ENCODE measurements at places on chromosomes 11 and 22.

- no peak for DNase-seq
Measured at GRCh38 chr11:11807811-11808782, 33.7 kb upstream of the USP47 start.

DNA sequence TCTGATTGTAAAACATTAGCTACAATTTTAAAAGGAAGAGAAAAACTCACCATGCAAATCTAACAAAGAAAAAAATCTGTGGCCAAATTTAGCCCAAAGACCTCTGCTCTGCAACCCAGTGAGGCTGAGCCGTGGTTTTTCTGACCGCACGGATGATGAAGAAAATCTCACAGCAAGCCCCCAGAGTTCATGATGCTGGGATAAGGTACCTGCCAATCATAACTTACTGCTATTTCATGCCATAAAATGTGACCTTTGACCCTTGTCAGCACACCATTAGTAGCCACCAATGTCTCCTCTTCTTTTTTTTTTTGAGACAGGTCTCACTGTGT, 11.1 kb downstream of the CERK start:
- no peak for DNase-seq

GRCh38 chr11:87295237-87295636, 257.5 kb downstream of the TMEM135 start:
- DNase-seq, result no peak

DNA sequence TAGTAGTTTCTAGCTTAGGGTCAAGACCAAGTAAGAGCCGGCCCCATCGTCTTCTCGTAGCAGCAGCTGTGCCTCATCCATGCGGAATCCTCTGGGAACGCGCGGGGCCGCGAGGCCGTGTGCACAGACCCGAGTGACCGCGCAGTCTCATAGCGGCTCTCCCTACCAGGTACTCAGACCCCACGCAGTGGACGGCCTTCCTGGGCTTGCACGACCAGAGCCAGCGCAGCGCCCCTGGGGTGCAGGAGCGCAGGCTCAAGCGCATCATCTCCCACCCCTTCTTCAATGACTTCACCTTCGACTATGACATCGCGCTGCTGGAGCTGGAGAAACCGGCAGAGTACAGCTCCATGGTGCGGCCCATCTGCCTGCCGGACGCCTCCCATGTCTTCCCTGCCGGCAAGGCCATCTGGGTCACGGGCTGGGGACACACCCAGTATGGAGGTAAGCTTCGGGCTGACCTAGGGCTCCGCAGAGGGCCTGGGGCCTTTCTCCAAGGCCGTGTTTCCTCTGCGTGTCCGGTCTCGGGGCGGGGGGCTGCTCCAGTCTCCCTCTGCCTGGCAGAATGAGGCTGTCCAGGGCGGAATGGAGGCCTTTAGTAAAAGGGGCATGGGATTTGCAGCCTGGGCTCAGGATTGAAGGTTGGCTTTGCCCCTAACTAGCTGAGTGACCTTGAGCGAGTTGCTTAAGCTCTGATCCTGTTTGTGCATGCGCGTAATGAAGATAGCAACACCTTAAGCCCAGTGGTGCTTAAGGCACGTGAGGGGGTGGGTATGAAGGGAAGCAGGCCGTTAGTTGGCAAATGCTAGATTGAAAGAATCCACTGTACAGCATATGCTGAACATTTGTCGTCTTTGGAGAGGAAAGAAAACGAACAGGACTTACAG, 48.9 kb downstream of the ST14 start:
- DNase-seq, result no peak

DNA sequence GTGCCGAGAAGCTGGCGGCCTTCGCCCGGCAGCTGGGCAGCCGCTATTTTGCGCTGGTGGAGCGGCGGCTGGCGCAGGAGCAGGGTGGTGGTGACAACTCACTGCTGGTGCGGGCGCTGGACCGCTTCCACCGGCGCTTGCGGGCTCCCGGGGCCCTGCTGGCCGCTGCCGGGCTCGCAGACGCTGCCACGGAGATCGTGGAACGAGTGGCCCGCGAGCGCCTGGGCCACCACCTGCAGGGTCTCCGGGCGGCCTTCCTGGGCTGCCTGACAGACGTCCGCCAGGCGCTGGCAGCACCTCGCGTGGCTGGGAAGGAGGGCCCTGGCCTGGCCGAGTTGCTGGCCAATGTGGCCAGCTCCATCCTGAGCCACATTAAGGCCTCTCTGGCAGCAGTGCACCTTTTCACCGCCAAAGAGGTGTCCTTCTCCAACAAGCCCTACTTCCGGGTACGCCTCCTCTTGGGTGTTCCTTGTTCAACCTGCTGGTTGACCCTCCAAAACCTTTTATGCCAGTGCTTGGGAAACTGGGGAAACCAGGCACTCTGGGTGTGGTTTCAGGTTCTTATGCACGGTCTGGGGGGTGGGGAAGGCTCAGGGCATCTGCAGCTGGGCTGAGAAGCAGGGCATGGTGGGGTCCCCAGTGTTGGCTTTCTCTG, 3.1 kb upstream of the TM7SF2 start:
- DNase-seq, result no peak

DNA sequence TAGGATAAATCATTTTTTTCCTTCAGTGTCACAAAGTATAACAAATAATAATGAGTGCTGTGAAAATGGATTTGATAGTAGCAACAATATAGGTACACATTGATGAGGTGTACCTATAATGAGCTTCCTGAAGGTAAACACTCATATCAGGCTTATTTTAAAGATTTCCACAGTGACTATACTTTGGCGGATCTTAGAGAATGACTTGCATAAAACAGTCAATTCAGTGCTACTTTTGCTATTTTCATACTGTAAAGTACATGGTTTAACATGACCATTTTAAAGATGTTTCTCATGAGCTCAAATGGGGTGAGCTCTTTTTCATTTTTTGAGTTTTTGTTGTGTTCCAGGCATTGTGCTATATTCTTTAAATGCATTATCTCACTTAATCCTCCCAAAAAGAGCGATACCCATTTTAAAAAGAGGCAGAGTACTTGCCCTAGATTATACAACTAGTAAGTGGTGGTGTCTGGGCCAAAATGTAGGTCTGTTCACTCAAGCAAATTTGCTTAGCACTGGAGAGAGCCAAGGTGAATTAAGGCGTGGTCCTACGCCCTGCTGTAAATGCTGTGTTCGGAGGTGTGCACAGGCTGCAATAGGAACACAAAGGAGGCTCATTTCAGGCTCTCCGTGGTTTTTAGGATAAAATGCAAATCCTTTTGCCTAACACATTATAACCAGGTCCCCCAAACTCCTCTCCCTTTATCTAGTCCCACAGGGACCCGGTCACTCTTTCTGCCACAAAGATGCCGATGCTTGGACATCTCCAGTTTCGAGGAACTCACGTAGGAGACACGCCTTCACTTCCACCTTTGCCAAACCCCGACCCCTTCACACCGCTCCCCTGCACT, 617 bp upstream of the ALKBH3 start:
- DNase-seq, result no peak

- DNase-seq, result no peak
Measured at GRCh38 chr11:88266919-88267318, 70.6 kb downstream of the CTSC start.

DNA sequence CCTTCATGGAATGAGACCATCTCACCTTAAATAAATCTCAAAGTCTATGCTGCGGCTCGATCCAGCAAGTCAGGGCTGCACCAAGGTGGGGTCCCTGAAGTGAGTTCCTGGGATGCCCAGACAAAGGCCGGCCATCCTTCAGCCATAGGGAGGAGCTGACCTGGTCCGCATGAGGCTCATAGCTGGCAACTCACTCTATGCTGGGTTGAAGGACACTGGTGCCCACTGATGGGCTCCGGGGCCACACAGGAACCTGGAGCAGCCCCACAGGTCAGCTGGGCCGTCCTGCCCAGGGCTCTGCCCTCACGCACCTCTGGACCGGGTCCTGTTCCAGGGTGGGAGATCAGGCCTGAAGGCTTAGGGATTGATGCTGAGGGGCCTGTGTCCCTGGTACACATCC, 1339.3 kb downstream of the TBC1D22A start:
- DNase-seq, result no peak

DNA sequence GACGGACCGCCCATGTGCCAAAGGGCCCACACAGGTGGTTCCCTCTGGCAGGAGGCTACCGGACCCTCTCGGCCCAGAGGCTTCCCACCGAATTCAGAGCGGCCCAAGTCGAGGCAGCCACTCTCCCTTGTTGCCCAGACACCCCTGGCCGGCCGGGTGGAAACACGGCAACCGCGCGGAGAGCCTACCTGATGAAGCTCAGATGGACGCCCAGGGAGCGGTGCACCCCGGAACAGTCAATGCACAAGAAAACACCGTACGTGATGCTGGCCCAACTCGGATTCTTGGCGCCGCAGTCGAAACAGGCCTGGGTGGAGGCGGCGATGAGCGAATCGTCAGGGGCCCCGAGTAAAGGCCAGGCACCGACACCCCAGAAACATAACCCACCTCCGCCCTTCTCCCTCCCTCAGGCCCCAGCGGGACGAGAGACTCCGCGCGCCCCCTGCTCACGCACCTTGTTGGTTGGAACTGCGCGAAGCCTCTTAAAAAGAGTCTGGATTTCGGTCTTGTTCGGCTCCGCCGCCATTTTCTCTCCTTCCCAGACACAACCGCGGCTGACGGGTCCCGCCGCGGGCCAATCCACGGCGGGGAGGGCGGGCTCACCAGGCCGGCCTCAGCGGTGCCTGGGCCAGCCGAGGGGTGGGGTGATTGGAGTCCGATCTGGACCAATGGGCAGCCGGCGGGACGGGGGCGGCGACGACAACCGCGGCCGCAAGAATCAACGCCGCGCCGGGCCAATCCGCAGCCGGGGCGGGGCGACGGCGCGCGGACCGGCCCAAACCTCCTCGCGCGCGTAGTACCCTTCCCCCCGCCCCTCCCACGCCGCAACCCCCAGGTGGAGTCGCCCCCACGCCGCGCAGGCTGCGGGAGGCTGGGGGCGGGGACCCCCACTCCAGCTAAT, at the start of gene ARFGAP2:
ARFGAP2 (minus strand) TSS at position 552 of the 901 bp plus-strand sequence; CDS start at position 526, 26 bp downstream.
- DNase-seq, result peak; percentile 81

DNA sequence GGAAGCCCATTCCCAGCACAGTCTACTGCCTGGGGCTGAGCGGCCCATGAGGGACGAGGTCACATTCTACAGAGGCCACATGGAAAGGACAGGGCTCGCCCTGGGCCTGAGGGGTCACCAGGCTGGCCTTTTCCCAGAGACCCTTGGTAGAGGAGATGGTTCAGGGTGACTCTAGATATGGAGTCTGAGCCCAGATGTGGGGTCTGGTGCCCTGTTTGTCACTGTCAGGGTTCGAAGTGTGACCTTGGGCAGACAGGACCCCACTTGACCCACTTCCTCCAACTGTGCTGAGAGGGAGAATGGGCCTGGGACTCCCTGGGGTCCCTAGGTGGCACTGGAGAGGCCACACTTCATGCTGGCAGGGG, 81.0 kb downstream of the MYEOV start:
- DNase-seq, result no peak

DNA sequence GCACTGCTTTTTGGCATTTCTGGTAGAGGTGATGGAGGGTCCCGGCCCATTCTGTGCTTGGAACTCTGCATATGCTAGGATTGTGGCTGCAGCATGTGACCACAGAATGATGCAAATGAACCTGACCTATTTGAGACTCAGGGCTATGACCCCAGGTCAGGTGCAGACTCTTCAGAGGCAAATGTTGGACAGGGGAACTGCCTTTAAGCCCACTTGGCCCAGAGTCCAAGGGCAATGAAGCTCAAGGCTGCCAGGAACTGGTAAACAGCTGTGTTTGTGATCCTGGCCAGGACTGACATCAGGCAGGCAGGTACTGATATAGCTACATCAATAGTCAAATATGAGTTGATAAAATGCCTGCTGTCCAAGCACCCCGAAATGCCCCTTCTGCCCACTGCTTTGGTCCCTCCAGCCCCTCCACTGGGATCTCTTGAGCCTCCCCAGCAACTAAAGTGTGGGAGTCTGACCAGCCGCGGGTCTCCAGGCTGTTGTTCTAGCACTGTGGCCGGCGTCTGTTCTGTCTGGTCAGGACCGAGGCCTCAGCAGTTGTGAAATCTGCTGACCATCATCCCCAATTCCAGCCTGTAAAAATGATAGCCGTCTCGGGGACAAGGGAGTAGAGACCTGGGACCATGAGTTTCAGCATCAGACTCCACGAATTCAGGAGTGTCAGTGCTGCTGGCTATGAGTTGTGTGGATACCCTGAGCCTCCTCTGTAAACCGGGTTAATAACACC, 82.4 kb upstream of the EIF3D start:
- DNase-seq, result no peak

GRCh38 chr11:134830312-134830711, 418.3 kb upstream of the B3GAT1 start:
- DNase-seq, result no peak

- DNase-seq, result no peak
Measured at GRCh38 chr11:64629796-64630562, 39.0 kb downstream of the SLC22A12 start.

- no peak for DNase-seq
Measured at GRCh38 chr11:93648158-93648557, 13.3 kb upstream of the CEP295 start.

DNA sequence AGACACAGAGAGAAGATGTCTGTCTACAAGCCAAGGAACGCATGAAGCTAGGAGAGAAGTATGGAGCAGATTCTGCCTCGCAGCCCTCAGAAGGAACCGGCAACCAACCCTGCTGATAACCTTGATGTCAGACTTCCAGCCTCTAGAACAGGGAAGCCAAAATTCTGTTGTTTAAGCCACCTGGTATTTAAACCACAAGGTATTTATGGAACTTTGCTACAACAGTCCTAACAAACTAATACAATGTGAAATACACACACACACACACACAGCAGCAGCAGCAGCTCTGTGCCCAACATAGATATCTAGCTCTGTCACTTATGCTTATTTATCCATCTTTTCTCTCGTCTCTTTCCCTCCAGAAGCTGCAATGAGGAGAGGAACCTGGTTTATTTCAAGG, 400.0 kb downstream of the ETS1 start:
- no peak for DNase-seq

DNA sequence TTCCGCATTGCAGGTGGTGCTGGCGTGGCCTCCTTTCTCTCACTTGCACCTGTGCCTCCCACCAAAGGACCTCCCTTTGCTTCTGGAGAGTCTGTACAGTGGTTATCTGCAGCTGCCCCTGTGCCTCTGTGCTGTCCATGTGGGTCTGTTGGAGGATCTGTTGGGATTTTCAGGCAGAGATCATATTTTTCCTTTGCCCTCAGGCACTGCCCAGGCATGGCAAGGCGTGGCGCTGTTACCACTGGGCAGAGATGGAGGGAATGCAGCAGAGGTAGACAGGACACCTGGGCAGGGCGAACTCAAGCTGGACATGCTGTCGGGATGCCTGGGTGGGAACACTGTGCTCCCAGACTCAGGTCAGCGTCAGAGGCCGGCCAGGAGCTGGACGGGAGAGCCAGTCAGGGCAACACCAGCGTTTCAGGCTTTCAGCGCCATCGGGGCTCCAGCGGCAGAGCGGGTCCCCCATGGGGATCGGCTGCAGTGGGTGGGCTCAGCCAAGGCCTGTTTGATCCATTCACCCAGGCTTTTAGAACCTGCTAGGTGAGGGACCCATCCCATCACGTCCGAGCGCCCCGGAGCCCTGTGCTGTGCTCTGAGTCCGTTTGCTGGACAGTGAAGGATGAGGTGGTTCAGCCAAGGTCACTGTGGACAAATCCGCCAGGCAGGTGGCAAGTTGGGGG, 718.9 kb downstream of the BRD1 start:
- DNase-seq, result no peak

DNA sequence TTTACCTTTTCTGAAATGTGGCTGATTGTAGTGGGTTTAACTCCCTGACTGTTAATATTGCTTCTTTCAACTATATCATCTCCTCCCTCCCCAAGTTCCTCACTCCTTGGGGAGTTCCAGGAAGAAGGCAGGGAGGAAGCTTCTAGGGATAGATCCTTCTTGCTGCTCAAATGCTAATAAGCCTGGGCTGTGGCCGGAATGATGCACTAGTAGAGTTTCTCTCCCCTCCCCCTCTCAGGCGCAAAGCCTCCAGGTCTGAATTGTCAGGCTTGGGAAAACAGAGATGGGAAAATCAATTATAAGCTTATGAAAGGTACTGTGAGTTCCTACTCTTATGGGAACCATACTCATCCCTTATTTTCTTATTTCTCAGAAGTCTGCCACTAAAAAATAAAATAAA, 30.8 kb downstream of the FEZ1 start:
- DNase-seq, result no peak

Measured in NCI-H187 treated with DMSO at 0.1 percent for 48 hours (cell line).